ENCODE measurements at places on chromosomes 5 and 9.

DNA sequence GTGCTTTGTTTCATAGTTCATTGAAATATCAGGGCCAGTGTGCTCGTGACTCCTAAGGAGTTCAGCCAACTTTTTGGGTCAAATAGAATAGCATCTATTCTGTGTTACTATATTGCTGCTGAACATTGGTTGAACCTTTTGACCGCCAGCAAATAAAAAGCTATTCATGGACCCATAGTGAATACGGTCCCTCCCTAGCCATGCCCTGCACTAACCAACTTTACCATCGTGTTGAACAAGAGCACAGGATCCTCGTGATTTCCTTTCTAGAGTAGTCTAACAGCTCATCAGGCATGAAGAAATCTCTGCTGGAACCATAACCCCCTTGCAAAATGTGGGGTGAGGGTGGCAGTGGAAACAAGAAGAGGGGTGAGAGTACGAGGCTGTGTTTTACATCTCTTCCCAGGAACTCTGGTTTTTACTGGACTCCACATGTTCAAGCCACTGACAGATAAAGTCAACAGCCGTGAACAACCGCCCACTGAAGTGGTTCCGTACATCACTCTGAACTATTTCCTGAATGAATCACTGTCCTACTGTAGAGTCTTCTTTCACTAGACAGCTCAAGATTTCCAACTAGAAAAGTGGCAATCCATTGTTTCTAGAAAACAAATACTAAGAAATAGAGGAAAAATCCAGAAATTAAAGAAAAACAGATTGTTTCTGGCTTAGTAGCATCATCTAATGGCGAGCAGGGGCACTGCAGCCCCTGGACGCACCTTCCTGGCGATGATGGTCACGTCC lies 70.1 kb upstream of the SPATA31E1 start:
- DNase-seq: no peak

GRCh38 chr5:110335361-110336066 lies 391.0 kb downstream of the TMEM232 start:
- DNase-seq: no peak

DNA sequence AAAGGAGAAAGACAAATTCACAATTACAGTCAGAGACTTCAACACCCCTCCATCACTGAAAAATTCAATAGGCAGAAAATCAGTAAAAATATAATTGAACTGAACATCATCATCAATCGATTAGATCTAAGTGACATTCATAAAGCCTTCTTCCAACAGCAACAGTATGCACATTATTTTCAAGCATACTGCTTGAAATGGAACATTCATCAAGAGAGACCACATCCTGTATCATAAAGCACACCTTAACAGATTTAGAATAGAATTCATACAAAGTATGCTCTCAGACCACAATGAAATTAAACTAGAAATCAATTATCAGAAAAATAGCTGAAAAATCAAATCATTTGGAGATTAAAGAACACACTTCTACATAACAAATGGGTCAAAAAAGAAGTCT lies 39.1 kb downstream of the ERMP1 start:
- no peak for DNase-seq

DNA sequence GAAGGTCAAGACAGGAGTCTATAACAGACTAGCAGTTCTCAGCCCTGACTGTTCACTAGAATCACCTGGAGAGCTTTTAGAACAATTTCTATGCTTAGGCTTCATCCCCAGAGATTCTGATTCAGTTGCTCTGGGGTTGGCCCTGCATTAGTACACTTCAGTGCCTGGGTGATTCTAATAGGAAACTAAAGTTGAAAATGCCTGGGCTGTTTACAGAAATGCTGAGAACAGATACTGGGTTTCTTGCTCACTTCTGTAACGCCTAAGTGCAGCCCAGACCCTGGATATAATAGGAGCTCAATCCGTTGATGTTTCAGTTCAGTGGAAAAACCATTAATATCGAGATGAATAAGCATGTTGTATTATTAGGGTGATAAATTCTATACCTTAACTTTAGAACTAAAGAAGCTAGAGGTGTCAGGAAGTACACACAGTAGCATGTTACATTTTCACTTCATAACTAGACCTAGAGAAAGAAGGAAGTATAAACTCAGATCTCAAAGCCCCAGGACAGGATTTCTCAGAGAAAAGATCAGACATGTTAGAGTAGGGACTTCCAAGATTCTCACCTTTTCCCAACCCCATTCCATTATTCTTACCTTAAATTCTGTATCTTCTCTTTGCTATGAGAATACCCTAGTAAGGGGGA lies 20.4 kb downstream of the HAVCR2 start:
- no peak for DNase-seq

GRCh38 chr5:170164921-170165320 lies 59.2 kb downstream of the FOXI1 start:
- DNase-seq: no peak

- peak; percentile 34 for DNase-seq
Measured at GRCh38 chr5:32092938-32093812, 80.9 kb downstream of the GOLPH3 start.

DNA sequence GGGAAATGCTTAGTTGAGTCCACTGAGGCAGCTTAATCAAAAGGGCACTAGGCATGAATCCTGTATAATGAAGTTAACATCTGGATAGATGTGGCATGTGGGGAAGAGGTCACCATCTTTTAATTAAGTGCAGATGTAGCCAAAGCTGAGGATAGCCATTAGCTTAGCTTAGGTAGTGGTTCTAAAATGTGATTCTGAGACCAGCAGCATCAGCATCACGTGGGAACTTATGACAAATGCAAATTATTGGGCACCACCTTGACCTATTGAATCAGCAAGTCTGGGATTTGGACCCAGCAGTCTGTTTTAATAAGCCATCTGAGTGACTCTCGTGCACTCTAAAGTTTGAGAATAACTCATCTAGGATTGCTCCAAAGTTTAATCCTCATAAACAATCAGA lies 63.8 kb downstream of the SNCAIP start:
- DNase-seq: no peak

GRCh38 chr5:177430140-177430951 lies 3.9 kb downstream of the GRK6 start:
- no peak for DNase-seq

- no peak for DNase-seq
Measured at GRCh38 chr5:56951126-56951945, 587 bp downstream of the MIER3 start.

GRCh38 chr5:74642543-74642863 lies 2.0 kb upstream of the ENC1 start:
- DNase-seq: no peak

DNA sequence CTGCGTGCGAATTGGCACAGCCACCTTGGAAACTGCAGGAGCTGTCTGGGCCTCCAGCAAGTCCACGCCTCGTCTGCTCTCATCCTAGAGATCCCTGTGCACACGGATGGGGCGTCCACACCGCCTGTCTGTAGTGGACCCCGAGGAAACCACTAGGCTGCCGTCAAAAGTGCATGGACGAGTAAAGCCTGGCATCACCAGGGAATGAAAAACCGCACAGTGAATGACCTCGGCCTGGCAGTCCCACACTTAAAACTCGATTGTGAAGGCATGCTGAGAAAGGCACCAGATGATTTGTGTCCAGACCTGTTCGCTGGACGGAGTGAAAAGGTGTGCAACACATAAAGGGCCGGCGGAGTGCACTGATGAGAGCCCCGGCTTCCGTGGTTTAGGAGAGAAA lies 50.8 kb downstream of the MRPL36 start:
- no peak for DNase-seq

DNA sequence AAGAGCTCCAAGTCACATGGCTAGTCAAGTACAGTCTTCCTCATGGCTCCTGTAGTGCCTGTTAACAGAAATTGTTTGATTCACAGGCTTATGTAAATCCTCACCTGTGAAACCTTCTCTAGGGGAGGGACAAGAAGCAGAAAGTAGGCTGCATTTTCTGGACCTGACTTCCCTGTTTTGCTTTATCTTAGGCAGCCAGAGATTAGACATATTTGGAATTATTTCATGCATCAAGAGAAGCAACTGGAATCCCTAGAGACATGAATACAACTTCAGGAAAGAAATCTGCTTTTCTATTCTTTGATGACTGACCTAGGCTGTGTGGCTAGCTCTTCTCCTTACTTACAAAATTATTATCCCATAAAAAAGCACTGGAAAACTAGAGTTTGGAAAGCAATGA lies 52.3 kb downstream of the CAST start:
- no peak for DNase-seq

- peak; percentile 70 for DNase-seq
Measured at GRCh38 chr9:72443855-72444254, 77.6 kb upstream of the TMC1 start.

DNA sequence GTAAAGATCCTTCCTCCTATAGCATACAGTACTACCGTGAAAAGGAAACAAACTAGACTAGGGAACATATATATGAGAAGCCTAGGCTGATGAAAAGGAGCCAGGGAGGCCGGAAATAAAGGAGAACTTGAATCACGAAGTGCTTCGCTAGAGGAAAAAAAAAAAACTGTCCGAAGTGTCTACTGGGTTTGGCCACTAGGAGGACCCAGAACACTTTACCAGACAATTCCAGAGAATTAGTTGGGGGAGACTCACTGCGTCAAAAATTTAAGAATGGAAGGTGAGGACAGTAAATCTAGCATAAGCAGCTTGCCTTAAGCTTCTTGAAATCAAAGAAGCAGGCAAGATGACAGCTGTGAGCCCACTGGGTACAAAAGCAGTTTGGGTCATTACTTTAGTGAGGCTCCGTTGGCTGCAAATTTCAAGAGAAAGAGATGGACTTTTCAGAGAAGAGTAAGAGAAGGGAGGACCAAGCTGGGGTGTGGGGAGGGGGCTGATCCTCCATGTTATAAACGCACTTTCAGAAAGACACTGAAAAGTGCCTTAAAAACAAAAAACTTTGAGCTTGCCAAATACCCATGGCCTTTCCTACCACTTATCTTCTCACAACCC lies 47.4 kb downstream of the P4HA2 start:
- DNase-seq: no peak

- no peak for DNase-seq
Measured at GRCh38 chr5:31427724-31428309, 104.1 kb downstream of the DROSHA start.

- no peak for DNase-seq
Measured at GRCh38 chr5:167783145-167783817, 508.2 kb upstream of the WWC1 start.

- DNase-seq: no peak
Measured at GRCh38 chr9:86039991-86040860, 59.1 kb downstream of the GOLM1 start.

- no peak for DNase-seq
Measured at GRCh38 chr5:174294891-174295620, 249.6 kb downstream of the NSG2 start.

DNA sequence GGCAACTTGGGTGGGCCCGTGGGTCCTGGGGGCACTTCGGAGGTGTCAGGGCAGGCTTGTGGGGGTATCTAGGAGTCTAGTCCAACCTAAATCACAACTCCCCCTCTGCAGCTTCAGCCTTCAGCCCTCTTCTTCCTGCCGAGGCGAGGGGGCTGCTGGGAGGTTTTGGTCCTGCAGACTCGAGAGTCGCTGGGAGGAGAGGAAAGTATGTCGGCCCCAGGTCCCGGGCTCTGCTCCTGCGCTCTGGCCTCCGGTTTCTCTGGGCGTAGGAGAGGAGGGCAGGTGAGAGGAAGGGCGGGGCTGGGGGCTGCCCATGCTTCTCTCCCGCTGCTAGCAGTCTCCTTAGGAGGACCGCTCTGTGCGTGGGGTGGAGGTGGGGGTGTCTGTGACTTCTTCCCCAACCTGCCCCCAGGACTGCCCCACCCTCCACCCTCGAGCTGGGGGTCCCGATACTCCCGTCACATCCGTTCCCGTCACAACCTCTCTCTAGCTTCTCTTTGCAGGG lies 139.8 kb upstream of the COL5A1 start:
- DNase-seq: no peak

GRCh38 chr9:114721491-114722079 lies 39.6 kb upstream of the TEX48 start:
- DNase-seq: no peak

DNA sequence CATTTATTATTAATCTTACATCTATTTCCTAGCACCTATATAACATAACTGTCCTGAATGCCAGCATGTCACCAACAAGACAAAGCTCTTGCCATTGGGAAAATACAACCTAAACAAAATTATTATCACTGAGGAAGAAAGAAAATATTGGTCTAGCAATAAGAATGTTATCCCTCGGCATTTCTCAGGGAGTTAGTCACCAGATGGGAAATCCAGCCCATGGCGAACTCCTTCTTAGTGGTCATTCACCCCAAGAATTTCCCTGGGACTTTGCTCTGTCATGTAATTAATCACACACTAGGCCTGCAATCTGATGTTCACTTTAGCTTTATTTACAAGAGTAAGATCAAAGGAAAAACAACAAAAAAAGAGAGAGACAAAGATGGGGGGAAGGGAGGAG lies 56.1 kb upstream of the TAS2R1 start:
- no peak for DNase-seq

- DNase-seq: no peak
Measured at GRCh38 chr5:97629276-97629675, 446.2 kb upstream of the RIOK2 start.

DNA sequence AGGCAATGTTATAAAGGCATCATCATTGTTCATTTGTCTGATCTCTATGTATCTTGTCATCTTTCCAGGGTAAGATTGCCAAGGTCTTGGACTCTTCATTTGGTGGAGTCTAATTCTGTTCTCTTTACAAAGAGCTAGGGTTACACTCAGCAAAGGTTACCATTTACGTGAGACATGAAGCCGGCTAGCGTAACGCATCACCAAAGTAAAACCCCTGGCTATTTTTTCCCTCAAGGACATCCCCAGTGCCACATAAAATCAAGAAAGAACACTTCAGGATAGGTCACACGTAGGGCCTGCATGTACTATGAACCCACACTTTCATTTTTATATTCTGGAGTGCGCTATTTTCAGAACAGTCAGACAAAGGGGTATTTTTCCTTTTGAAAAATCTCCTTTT lies 20.0 kb upstream of the MYOT start:
- DNase-seq: no peak

- DNase-seq: no peak
Measured at GRCh38 chr5:179868541-179868940, 9.9 kb upstream of the MRNIP start.

- no peak for DNase-seq
Measured at GRCh38 chr5:137619191-137619870, 116.6 kb downstream of the KLHL3 start.

DNA sequence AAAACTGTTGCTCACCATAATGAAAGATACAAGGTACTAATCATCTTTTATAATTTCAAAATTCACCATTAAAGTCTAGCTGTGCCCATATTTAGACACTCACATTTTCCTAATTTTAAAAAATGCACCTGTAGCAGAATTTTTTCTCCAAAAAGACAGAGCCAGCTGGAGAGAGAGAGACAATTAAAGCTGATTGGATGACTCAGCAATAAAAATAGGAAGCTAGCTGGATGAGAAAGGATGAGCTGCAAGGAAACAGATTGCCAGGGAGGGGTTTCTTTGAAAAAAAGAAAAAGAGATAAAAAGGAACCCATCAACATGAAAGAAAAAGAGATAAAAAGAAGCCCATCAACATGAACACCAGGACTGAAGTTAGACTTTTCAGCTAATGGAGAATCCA lies 73.8 kb downstream of the HCN1 start:
- no peak for DNase-seq

DNA sequence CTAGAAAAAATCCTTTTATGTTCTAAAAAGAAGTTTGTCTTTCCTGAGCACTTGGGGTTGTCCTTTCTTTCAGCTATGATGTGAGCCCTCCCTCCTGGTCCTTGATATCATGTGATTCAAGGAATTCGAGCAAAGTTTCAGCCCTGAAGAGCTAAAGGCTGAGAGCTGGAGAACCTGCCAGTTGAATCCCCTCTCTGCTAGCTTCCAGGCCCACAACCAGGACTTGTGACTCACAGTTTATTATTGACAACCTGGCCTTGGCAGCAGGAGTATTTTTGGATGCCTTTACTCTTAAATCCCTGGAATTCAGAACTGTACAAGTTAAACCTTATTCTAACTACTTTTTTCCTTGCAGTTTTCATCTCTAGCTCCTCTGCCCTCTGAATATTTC lies 182.8 kb downstream of the SPOCK1 start:
- no peak for DNase-seq
